ENCODE measurements at places on chromosomes 2 and 18. TPM values are rescaled to one million over a fixed set of nuclear protein-coding genes. Genes with fewer than 3 reads are reported as not detected.
A peak's percentile ranks its signal among the peaks of the same experiment; 100 is the strongest.

DNA sequence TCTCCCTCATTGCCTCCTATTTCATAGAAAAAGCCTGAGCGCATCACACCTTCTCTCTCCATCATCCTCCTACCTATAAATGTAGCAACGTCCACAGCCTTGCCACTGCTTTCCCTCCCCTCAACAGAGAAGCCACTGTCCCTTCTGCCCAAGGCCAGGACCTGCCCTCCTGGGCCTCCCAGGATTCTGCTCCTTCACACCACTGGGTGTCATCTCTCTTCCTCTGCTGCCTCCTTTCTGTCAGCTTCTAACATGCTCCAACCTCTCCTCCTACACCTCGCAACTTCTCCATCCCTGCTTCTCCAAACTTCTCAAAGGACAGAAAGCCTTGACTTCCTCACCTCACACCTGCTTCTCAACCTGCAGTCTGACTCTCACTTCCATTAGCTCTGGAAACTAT is 21.2 kb upstream of the ME2 start:
- no peak overlapping the region for H3K27ac ChIP-seq
- no peaks in the 10 kb centered on the region for H3K27me3 ChIP-seq
- no peaks in the 10 kb centered on the region for H3K4me1 ChIP-seq
- no peaks in the 10 kb centered on the region for H3K36me3 ChIP-seq
- no peak overlapping the region for H3K4me3 ChIP-seq
- DNase-seq = no peak

DNA sequence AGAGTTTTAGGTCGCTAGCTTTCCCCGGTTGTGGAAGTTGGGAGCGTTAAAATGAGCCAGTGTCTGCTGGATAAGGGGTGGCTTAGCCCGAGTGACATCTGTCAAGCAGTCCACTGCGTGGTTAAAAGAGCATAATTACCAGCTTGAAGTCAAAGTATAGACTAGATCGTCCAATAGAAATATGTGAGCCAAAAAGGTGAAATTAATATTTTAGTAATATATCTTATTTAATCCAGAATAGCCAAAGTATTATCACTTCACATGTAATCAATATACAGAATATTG is 654 bp downstream of the COMMD1 start:
- H3K36me3 ChIP-seq = no peaks in the 10 kb centered on the region
- no peak for DNase-seq
- H3K4me3 ChIP-seq = peak overlapping the region; percentile 67

Gene ALPI
- total RNA-seq = not detected

Gene GALNT5
- 0.11 TPM for total RNA-seq

Gene GBX2
- total RNA-seq = not detected

GRCh38 chr2:23419171-23420090 is 34.5 kb downstream of the KLHL29 start:
- no peaks in the 10 kb centered on the region for H3K36me3 ChIP-seq
- no peak overlapping the region for H3K27ac ChIP-seq
- no peak overlapping the region for H3K4me3 ChIP-seq
- no peaks in the 10 kb centered on the region for H3K4me1 ChIP-seq
- peak; percentile 61 for DNase-seq

- no peak overlapping the region for H3K27ac ChIP-seq
- no peak for DNase-seq
- no peak overlapping the region for H3K4me3 ChIP-seq
- no peaks in the 10 kb centered on the region for H3K27me3 ChIP-seq
Observed at GRCh38 chr2:231344851-231345250, 50.7 kb upstream of the B3GNT7 start.

Gene OTOS
- total RNA-seq = not detected

Data from ascending aorta (tissue), 2 donors.